Epithelial cell of proximal tubule (primary cell): ENCODE measurements at places on chromosomes 2 and 18. TPM values are rescaled to one million over a fixed set of nuclear protein-coding genes. Genes with fewer than 3 reads are reported as not detected.

RNF103 gene
- 10.0 and 11.1 TPM in 2 replicates for total RNA-seq

ZNF385B gene
- total RNA-seq: under 0.01 and 0.69 TPM in 2 replicates

DNA sequence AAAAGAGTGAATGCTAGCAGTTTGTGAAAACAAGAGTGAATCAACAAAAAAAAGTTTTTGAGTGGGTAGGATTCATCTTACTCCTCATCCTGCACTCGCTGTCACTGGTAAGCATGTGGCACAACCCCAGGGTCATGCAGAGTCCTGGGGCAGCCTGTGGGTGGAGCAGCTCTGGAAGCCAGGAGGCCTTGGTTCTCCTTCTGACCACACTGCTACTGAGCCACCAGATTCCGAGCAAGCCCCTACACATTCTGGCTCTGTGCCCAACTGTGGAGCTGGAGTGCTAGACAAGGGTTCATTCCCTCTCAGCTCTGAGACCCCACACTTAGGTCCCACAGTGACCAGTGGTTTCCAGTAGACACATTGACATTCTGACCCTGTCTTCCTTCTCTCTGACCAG is 670.6 kb downstream of the BCL11A start:
- DNase-seq: no peak

TTN gene
- total RNA-seq: 0.12 TPM in 1 of 2 replicates, not detected in the other

GRCh38 chr2:237236188-237236587 is 150.5 kb downstream of the COPS8 start:
- DNase-seq: no peak

UBE2E3 gene
- 70.1 and 111 TPM in 2 replicates for total RNA-seq

NEDD4L gene
- total RNA-seq: 77.6 and 95.9 TPM in 2 replicates

GPR155 gene
- total RNA-seq: 0.87 and 1.7 TPM in 2 replicates

SH3RF3 gene
- 1.7 and 8.3 TPM in 2 replicates for total RNA-seq

DLGAP1 gene
- total RNA-seq: 0.63 TPM in 1 of 2 replicates, not detected in the other

GRCh38 chr2:221896505-221897151 is 324.5 kb upstream of the EPHA4 start:
- peak; percentile 19 for DNase-seq

DNA sequence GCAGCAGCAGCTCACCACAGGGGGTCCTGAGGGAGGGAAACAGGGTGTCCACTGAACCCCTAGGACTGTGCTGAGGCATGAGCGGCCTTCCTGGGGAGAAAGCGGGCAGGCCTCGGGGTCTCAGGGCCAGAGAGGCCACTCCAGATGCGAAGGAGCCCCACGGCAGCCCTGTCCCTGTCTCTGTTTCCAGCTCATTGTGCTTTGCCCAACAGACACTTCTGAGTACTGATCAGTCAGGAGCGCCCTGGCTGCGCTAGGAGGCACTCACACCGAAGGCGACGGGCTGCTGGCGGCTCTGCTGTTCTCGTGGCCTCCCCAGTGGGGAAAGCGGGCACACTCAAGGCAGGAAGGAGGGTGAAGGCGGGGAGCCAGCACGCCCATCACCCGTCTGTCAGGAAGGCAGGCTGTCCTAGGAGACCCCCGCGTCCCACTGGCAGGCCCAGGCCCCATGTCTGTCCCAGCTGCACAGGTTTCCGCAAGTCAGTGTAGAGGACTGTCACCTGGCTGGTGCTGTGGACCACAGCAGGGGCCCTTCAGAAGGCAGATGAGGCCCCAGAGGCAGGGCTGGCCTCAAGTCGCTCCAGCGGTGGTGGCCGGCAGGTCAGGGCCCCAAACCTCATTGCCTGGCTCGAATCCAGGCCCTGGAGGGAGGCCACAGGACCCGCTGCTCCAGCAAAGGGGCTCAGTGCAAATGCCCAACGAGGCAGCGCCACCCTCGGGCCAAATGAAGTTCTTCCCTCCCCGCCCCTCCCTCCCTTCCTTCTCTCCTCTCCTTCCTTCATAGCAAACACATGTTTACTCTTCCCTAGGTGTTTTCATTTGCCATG is 6.8 kb downstream of the ESPNL start:
- DNase-seq: no peak

DNA sequence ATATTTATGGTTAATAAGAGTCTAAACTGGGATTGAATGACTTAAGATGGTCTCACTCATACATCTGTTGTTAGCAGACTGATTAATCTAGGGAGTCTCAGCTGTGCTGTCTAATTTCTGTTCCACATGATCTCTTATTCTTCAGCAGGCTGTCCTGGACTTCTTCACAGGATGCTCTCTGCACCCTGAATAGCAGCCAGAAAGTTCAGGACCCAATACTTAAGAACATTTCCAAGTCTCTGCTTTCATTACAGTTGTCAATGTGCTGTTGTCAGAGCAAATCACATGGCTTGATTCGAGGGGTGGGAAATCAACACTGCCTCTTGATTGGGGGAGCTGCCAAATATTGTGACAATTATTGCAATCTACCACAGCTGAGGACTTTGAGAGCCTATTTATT is 627.1 kb upstream of the SLC8A1 start:
- DNase-seq: no peak

IL36G gene
- total RNA-seq: not detected in 2 replicates

DNA sequence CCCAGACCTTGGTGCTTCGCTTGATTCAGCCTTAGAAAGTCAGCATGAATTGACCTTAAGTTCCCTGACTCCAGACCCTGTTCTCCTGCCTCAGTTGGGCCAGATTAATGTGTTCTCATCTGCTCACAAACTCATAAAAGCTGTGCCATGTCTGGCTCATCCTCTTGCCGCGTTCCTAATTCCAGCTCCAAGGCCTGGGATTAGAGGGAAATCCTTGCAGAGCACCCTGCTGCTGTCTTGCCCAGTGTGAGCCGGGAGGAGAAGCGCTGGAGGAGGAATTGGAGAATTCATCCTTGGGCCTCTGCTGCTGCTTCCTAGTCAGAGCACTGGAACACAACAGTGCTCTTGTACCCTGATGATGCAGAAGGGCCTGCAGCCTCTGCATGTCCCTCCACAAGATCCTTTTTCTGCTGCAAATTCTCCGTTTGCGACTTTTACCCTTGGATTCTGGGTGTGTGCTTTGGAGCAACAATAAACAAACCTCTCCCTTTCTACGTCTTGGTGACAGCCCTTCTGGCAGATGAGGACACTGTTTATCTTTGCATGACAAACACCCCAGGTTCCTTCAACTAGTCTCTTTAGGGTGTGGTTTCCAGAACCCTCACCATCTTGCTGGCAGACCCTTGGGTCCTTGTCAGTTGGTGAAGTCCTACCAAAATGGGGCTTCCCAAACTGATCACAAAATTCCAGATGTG is 46.9 kb upstream of the CNGA3 start:
- no peak for DNase-seq
